Activated CD4-positive, alpha-beta T cell treated with anti-CD3 and anti-CD28 coated beads, Interleukin-2, amount 10 ng/mL, durations not matched to agents 24 days and 14 days (primary cell): ENCODE measurements at places on chromosomes 3 and 15.
A peak's percentile ranks its signal among the peaks of the same experiment; 100 is the strongest.

- H3K4me1 ChIP-seq = peaks cover 7% of the 10 kb centered on the region
- H3K4me3 ChIP-seq = no peak overlapping the region
- no peak for DNase-seq
These were observed 493.1 kb downstream of the FHIT start for GRCh38 chr3:60758171-60758570.

DNA sequence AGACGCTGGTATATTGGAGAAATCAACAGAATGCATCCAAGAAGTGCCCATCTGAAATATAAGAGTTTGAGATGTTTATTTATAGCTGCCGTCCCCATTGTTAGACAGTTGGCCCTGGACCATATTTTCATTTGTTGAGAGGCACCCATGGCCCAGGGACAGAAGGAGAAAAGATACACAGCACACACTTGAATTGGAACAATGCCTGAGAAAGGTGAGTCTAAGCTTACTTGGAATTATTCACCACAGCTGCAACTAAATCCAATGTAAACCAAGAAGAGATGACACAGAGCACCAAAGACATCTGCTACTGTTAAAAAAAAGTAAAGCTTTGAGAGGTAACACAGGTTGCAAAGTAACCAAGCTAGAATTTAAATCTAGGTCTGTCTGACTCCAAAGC lies 525.5 kb upstream of the NAALADL2 start:
- no peaks in the 10 kb centered on the region for H3K36me3 ChIP-seq
- H3K27ac ChIP-seq = no peak overlapping the region
- DNase-seq = no peak
- H3K4me3 ChIP-seq = no peak overlapping the region
- no peaks in the 10 kb centered on the region for H3K4me1 ChIP-seq
- H3K27me3 ChIP-seq = no peaks in the 10 kb centered on the region

- H3K36me3 ChIP-seq = peaks cover 7% of the 10 kb centered on the region
- no peaks in the 10 kb centered on the region for H3K27me3 ChIP-seq
- peak overlapping the region; percentile 98 for H3K4me3 ChIP-seq
- H3K27ac ChIP-seq = peak overlapping the region; percentile 99
- DNase-seq = peak; percentile 77
These were observed 545 bp upstream of the RFX7 start for GRCh38 chr15:56244038-56244810.

GRCh38 chr3:52830535-52831258 lies at the start of gene ITIH4:
Gene ITIH4, minus strand, starts transcription at chr3:52830672. Its CDS starts 30 bp downstream, at chr3:52830642.
- no peaks in the 10 kb centered on the region for H3K36me3 ChIP-seq
- H3K4me3 ChIP-seq = no peak within 1 kb of the TSS
- H3K4me1 ChIP-seq = peaks cover 5% of the 10 kb centered on the region
- no peak for DNase-seq
- no peaks in the 10 kb centered on the region for H3K27me3 ChIP-seq

DNA sequence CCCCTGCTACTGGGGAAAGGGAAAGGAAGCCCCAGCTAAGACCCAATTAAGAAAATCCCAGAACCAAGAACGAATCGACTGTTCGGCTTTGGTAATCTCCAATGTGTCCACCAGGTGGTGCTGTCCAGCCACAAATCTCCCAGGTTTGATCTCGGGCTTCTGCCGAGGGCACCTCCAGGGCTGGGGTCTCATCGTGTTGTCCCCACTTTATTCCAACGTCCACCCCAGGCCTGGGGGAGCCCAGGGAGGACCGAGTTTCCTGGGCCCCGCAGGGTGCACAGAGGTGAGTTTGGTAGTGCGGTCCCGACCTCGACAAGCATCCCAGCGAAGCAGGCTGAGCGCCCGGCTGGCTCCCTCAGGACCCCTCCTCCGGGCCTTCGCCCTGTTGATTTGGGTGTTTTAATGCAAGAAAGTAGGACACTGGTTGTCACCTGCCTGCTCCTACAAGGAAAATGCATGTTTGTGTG lies 185.1 kb downstream of the GOLGA6L6 start:
- H3K27me3 ChIP-seq = no peaks in the 10 kb centered on the region
- H3K27ac ChIP-seq = no peak overlapping the region
- DNase-seq = peak; percentile 94
- H3K4me1 ChIP-seq = peaks cover 4% of the 10 kb centered on the region
- H3K4me3 ChIP-seq = no peak overlapping the region

DNA sequence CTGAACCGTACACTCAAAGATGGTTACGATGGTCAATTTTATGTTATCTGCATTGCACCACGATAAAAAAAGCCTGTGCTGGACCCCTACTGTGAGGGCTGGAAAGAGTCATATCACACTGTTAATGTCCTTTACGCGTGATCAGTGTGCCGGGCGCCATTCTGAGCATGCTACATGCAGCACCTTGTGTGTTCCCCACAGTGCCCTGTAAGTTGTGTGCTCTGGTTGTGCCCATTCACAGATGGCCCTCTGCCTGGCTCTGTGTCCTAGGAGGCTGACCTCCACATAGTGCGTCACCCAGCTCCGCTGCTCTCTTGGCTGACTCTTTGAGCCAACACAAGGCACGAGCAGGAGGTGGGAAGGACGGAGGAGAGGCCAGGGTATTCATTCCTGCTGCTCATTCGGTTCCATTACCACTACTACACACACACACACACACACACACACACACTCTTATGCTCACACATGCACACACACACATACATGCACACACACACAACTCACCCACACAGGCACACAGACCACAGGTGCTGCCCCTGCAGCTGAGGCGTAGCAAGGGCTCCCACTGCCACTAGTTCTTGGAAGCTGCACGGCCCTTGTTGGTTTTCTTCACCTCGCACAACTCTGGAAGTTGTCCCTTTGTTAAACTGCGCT lies 129.6 kb upstream of the IQSEC1 start:
- no peak for DNase-seq
- H3K4me3 ChIP-seq = no peak overlapping the region
- H3K4me1 ChIP-seq = no peaks in the 10 kb centered on the region
- H3K27me3 ChIP-seq = peaks cover 50% of the 10 kb centered on the region

DNA sequence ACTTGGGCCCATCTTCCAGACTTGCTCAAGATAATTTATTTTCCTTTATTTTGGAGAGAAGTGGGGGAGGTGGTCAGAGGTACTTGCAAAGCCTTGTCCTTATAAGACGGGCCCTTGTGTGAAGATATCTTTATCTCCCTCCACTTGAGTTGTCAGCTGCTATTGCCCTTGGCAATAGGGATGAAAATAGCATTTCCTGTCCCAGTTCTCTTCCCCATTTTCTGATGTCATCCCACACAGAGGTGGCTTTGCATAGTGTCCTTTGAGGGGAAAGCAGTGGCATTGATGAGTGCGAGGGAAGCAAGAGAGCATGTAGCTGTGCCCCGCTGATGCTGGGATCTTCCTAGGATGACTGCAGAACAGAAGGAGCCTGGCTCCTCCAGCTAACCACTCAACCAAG lies 41.9 kb upstream of the TUBGCP5 start:
- no peaks in the 10 kb centered on the region for H3K4me1 ChIP-seq
- H3K27ac ChIP-seq = no peak overlapping the region
- H3K27me3 ChIP-seq = peaks cover 1% of the 10 kb centered on the region
- no peaks in the 10 kb centered on the region for H3K36me3 ChIP-seq
- H3K4me3 ChIP-seq = no peak overlapping the region
- no peak for DNase-seq

GRCh38 chr3:4864503-4864902 lies 114.7 kb upstream of the BHLHE40 start:
- peaks cover 43% of the 10 kb centered on the region for H3K36me3 ChIP-seq
- H3K27ac ChIP-seq = peak overlapping the region; percentile 57
- H3K27me3 ChIP-seq = no peaks in the 10 kb centered on the region
- no peak overlapping the region for H3K4me3 ChIP-seq
- DNase-seq = no peak
- peaks cover 36% of the 10 kb centered on the region for H3K4me1 ChIP-seq
